Epithelial cell of proximal tubule (primary cell): ENCODE measurements at places on chromosomes 5 and 9. TPM values are rescaled to one million over a fixed set of nuclear protein-coding genes. Genes with fewer than 3 reads are reported as not detected.

Gene F12
- 9.2 and 12.9 TPM in 2 replicates for total RNA-seq

Gene TEX53
- total RNA-seq = not detected in 2 replicates

Gene LRRC14B
- total RNA-seq = not detected in 2 replicates

Gene PLAC8L1
- total RNA-seq = 0.58 TPM in 1 of 2 replicates, not detected in the other

Gene PCDHB9
- total RNA-seq = not detected in 2 replicates

Gene GRXCR2
- not detected in 2 replicates for total RNA-seq
